Stimulated activated CD8-positive, alpha-beta memory T cell treated with anti-CD3 and anti-CD28 coated beads, Interleukin-7, amount 100 ng/mL, for 1 hour (primary cell): ENCODE measurements at places on chromosomes 3 and 15.

GRCh38 chr3:89946884-89947283 is 839.5 kb downstream of the EPHA3 start:
- DNase-seq, result no peak

DNA sequence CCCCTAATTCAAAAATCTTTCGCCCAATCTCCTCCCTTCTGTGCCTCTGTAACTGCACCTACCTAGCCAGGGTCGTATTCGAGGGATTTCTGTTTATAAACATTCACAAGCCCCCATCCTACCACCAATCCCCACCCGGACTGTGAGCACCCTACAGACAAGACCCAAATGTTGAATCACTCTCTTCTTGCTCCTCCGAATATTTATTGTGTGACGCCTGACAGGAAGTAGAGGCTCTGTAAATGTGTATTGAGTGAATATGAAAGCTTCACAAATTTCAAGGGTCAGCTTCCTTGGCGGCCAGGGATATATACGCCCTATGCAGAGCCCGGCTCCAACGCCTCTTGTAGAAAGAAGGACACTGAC is 1.6 kb downstream of the BDH1 start:
- DNase-seq, result no peak

GRCh38 chr3:99250821-99251355 is 349.4 kb upstream of the DCBLD2 start:
- DNase-seq, result no peak

DNA sequence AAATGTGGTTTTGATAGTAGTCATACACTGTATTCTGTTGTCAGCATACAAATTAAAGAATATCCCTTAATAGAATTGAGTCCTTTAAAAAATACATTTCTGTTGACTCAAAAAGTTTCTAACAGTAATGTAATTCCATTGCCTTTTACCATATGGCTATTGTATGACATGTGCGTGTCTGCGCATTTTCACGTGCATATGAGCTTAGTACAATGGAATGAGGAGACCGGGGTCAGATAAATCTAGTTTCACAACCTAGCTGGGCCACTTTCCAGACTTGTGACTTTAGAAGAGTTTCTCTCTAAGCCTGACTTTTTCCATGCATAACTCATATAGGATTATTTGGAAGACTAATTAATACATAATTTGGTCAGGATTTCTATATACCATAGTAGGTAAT is 38.7 kb downstream of the ZBTB38 start:
- no peak for DNase-seq

GRCh38 chr15:100710222-100710621 is 107.8 kb downstream of the ASB7 start:
- DNase-seq, result no peak

GRCh38 chr15:37921527-37922385 is 12.7 kb upstream of the TMCO5A start:
- DNase-seq, result no peak
